ENCODE measurements at places on chromosomes 1 and 21. TPM values are rescaled to one million over a fixed set of nuclear protein-coding genes. Genes with fewer than 3 reads are reported as not detected.

Gene HTR6
- total RNA-seq, result not detected

Gene PEF1
- 55.1 TPM for total RNA-seq

GRCh38 chr21:45293726-45294401, 6.2 kb upstream of the POFUT2 start:
- peak; percentile 72 for DNase-seq

DNA sequence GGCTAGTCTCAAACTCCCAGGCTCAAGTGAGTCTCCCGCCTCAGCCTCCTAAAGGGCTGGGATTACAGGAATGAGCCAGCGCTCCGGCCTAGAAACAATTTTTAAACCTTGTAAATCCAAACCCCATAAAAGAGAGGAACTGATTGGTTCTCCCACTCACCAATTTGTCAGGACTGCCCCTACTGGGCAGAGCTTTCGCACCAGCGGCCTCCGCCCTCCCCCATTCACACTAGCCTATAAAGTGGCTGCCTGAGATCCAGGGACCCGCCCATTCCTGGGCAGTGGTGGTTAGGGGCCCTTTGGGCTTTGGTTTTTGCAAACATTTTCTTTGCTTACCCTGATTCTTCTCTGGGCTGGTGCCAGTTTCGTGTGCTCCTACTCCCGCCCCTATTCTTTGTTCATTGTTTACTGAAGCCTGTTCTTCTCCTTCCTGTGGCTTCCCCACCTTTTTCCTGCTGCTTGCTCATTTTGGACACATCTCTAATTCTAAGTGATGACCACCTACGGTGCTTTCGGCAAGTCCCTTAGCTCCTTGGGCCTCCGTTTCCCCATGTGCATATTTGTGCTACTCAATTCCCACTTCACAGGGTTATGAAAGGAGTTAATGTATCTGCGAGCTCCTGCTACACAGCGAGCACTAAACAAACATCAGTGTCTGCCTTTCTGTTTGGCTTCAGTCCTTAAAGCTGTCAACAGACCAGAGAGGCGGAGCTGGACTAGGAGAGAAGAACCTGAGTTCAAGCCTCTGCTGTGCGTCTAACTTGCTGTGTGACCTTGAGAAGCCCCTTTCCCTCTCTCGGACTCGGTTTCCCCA, 39.8 kb upstream of the CLIC4 start:
- peak; percentile 86 for DNase-seq
